Kidney epithelial cell (primary cell): ENCODE measurements at places on chromosomes 3 and 15. TPM values are rescaled to one million over a fixed set of nuclear protein-coding genes. Genes with fewer than 3 reads are reported as not detected.
A peak's percentile ranks its signal among the peaks of the same experiment; 100 is the strongest.

KCNMB2 gene
- total RNA-seq, result 3.6 TPM in 1 of 2 replicates, not detected in the other

MKRN3 gene
- 3.0 and 3.1 TPM in 2 replicates for total RNA-seq

ERICH6 gene
- 0.07 TPM in 1 of 2 replicates, not detected in the other for total RNA-seq

CADPS gene
- 0.08 and 0.48 TPM in 2 replicates for total RNA-seq

GRCh38 chr15:96076350-96076749 is 254.2 kb upstream of the NR2F2 start:
- no peak for DNase-seq

DNA sequence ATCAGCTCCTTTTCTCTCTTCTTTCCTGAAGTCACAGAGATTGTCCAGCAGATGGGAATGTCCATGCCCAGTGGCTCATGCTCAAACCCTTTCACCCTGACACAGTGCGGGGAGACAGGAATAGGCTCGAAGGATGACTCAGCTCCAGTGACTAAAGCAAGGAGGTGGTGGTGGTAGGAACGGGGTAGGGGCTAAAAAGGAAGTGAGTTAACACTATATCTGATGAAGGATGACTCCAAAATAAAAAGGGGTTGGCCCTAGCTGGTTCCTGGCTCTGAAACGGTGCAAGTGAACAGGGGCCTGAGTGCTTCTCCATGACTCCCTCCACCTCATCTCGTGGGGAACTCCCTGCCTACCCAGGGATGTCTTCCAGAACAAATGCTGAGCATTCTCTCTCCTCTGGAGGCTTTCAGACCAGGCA is 167.4 kb upstream of the LPP start:
- DNase-seq, result peak; percentile 81

DNA sequence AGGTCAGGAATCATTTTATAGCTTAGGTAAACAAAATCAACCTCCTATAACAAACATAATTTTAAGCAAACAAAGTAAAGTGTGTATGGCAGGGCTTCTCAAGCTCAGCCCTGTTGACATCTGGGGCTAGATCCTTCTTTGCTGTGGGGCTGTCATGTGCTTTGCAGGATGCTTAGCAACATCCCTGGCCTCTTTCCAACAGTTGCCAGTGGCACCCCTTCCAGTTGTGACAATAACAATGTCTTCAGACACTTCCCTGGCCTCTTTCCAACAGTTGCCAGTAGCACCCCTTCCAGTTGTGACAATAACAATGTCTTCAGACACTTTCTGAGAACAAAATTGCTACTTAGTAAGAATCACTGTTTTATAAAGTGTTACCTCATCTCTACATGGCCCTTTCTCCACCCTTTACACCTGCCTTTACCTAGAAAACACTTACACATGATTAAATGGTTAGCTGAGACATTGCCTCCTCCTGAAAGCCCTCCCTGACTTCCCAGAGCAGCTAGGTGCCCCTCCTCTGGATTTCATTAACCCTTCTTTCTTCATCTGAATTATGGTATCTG is 194.0 kb upstream of the LMCD1 start:
- no peak for DNase-seq

DNA sequence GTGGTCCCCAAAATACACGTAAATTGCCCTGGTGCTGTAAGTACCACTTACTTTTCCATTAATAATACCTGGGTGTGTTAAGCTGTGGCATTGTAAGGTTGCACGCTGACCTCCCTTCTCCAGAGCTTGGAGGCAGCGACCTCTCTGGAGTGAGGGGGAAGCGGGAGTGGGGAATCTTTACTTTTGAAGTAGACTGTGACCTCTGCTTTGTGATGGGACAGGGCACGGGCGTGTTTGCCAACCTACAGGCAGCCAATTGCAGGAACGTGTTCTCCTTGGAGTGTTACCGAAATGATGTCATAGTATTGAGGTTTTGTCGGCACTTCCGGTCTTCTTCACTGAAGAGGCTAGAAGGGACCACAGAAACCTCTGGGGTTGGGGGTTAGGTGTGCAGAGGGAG is 227.3 kb upstream of the C2CD4B start:
- no peak for DNase-seq

GRCh38 chr3:53850895-53851294 is 4.5 kb downstream of the IL17RB start:
- no peak for DNase-seq

- no peak for DNase-seq
Measured at GRCh38 chr3:182729903-182730674, 63.2 kb upstream of the ATP11B start.

DNA sequence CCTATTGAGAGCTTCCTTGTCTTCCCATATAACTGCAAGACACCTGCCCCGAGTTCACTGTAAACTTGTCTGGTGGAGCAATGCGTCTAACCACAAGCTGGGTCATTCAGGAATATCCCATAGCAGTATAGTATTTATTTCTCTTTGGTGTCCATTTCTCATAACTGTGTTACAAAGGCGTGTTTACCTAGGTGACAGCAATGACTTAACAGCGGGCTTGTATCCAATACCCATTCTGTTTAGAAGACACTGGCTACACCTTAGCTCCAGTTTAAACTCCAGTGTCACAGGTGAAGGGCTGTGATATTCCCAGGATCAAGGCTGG is 24.3 kb downstream of the ATP10A start:
- no peak for DNase-seq

DNA sequence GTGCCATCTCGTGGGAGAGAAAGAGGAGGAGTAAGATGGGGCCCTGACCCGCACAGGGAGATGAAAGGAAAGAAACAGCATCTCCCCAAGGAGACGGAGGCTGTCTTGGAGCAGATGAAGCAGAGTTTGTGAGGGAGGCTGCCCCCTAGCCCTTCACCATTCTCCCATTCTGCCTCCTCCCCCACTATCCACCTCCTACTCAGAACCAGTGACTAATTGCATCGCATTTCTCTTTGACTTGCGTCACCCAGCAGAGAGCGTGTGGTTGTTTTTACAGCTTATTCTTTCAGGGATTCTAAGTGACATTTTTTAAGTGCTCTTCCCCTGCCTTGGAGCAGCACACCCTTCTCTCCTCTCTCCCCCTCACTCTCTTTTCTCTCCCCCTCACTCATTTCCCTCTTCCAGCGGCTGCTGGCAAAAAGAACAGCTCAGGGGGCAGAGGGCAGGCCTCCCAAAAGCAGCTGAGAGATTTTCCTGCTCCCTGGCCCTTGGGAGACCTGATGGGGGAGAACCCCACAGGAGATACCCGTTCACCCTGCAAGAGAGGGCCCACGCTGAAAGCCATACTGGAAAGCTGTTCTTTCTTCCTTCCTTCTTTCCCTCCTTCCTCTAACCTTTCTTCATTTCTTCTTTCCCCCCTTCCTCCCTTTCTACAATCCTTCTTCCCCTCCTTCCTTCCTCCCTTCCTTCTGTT is 91.8 kb downstream of the MRPL46 start:
- peak; percentile 53 for DNase-seq

DNA sequence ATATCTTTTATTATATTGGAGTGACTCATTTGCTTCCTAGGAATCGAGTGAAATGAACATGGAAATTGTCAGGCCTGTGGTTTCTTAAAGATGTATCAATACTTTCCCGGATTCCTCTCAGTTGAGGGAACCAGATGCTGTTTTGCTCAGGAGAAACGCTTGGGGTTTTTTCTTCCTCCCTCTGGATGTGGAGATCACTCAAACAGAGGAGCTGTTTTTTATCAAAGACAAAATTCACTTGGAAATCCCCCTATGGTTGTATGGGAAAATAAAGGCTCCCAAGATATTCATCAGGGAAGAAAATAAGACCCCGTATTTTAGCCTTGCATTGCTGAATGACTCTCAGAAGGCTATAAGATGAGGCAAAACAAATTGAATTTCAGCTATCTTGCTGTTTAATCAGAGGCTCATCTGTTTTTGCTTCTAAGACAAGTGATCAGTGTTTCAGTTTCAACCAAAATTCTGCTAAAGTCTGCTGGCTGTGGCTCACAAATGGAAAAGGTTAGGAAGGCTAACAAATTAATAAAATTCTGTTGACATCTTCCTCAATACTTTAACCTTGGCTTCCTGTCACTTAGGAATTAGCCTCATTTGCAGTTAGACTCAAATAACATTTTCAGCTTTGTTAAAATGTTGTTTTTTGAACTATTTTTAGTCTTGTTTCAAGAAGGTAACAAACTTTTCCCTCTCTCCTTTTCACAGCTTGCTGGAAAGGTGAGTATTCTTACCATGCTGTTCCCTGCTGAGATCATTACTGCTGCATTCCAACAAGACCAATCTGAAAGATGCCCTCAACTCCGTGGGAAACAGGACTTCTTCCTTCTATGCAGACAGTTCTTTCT is 83.6 kb downstream of the COL6A5 start:
- DNase-seq, result no peak

- no peak for DNase-seq
Measured at GRCh38 chr3:56197259-56197965, 270.9 kb downstream of the ERC2 start.

- no peak for DNase-seq
Measured at GRCh38 chr3:149536429-149536828, 61.9 kb downstream of the TM4SF4 start.

GRCh38 chr15:77659350-77660321 is 26.9 kb upstream of the LINGO1 start:
- DNase-seq, result peak; percentile 7

DNA sequence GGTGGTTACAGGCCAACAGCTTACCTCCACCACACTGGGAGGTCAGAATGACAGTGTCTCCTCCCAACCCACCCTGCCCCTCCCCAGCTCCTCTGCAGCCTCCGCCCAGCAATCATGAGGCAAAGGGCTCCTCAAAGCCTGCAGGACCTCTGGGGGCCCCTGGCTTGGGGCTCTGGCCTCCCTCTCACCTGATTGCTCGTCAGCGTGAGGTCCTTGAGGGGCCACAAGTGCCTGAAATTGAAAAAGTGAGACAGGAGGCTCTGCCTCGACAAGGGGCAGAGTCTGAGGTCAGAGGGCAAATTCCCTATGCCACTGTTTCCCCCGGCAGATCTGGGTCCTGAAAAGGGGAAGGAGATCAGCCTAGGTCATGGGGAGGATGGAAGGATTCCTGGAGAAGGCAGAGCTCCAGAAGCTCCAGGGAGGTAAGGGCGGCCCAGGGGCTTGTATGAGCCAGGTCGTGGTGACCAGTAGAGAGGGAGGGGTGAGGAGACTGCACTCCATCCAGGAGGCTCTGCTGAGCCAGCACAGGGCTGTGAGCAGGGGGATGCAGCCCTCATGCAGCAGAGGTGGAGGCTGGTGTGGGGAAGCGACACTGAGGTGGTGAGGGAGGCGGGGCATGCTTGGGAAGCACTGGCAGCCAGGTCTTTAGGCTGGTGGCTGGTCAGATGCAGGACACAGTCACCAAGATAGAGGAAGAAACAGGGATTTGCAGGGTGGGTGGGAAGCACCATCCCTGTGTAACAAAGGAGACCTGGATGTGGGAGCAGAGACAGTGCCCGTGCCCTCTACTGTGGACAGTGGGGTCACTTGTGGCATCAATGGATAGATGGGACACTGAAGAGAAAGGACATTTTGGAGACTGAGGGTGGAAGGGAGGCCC is 20.1 kb downstream of the ALS2CL start:
- DNase-seq, result no peak

DNA sequence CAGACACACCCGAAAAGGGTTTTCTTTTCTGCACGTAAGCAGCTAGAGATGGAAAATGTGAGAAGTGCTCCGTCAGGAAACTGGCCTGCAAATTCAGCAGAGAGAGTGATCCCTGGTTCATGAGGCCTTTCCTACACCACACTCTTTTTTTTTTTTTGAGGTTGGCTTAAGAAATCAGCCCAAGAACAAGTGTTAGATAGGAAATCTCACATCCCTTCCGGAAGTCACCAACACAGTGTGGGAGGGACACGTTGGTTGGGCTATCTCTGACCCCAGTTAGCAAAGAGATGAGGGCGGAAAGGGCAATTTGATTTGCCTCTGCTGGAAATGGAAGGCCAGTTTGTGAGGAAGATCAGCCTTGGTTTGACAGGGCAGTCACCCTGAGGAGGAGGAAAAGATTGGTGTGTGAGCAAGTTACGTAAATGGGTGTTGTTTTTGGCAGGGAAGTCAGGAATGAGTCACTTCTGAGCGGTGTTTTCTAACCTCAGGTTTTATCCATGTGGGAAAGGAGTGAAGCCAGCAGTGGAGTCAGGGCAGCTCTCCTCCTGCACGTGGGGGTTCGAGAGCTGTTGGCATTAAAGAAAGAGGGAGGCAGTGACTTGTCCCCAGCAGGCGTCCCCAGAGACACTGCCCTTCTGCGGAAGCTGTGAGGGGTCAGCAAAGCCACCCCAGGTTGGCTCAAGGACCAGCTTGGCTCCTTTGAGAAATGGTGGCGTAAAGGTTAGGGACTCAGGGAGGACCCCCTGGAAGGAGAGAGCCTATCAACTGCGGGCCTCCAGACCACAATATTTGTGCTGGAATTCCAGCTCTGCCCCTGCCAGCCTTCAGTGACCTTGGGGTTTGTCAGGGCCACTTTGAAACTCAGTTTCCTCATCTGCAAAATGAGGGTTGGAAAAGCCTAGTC is 237.6 kb upstream of the BHLHE40 start:
- DNase-seq, result peak; percentile 95

DNA sequence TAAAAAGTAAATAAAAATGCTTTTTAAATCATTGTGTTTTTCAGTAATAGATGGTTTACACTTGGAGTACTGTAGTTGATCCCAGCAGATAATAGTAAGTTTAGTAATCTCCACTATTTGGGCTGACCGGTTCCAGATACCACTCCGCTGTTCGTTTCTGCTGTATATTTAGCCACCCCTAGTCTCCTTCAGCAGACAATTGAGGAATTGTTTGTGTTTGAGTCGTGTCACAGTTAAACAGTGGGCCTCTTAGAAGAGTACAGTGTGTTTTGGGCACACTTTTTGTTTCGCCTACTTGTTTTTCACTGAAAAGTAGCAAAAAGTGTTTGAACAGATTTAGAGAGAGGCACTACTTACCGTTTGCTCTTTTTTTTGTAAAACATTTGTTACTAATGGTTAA is 33.2 kb downstream of the PAK2 start:
- no peak for DNase-seq

GRCh38 chr3:136196064-136196400 is at the start of gene MSL2:
Gene MSL2, minus strand, starts transcription at chr3:136196335. Its CDS starts 1,222 bp downstream, at chr3:136195113.
- no peak for DNase-seq

- DNase-seq, result peak; percentile 77
Measured at GRCh38 chr3:170802164-170803151, 67.5 kb downstream of the RPL22L1 start.

GRCh38 chr3:188954590-188955208 is 217.1 kb upstream of the TPRG1 start:
- no peak for DNase-seq
